Activated CD8-positive, alpha-beta T cell treated with anti-CD3 and anti-CD28 coated beads, Interleukin-2, amount 10 ng/mL, durations not matched to agents 7 days and 5 days (primary cell): ENCODE measurements at places on chromosomes 5 and 9. TPM values are rescaled to one million over a fixed set of nuclear protein-coding genes. Genes with fewer than 3 reads are reported as not detected.

GRCh38 chr5:161001604-161002003, 149.6 kb upstream of the ATP10B start:
- H3K27ac ChIP-seq: no peak overlapping the region
- H3K36me3 ChIP-seq: no peaks in the 10 kb centered on the region
- DNase-seq: no peak
- H3K4me1 ChIP-seq: no peaks in the 10 kb centered on the region
- H3K27me3 ChIP-seq: no peaks in the 10 kb centered on the region
- H3K4me3 ChIP-seq: no peak overlapping the region

GRCh38 chr5:133902511-133903118, 65.8 kb downstream of the C5orf15 start:
- no peaks in the 10 kb centered on the region for H3K36me3 ChIP-seq
- no peak for DNase-seq
- no peak overlapping the region for H3K4me3 ChIP-seq
- no peak overlapping the region for H3K27ac ChIP-seq

DNA sequence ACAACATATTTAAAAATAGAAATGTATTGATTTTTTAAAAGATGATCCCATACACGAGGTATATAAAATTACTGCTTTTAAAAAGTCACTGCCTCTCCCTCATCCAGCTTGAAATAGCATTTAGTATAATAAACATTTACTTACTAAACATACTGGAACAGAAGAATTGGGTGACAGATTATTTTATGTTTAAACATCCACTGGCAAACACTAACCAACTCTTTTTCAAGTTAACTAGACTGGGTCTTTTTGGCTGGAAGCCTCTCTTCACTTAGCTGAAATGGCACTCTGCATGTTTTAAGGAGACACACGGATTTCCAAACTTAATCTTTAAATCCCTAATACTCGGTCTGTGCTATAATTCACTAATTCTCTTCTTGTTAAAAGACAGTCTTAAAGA, 19.0 kb downstream of the CTXN3 start:
- no peaks in the 10 kb centered on the region for H3K36me3 ChIP-seq
- H3K4me3 ChIP-seq: no peak overlapping the region
- no peak overlapping the region for H3K27ac ChIP-seq
- peaks cover 3% of the 10 kb centered on the region for H3K27me3 ChIP-seq
- no peaks in the 10 kb centered on the region for H3K4me1 ChIP-seq

DNA sequence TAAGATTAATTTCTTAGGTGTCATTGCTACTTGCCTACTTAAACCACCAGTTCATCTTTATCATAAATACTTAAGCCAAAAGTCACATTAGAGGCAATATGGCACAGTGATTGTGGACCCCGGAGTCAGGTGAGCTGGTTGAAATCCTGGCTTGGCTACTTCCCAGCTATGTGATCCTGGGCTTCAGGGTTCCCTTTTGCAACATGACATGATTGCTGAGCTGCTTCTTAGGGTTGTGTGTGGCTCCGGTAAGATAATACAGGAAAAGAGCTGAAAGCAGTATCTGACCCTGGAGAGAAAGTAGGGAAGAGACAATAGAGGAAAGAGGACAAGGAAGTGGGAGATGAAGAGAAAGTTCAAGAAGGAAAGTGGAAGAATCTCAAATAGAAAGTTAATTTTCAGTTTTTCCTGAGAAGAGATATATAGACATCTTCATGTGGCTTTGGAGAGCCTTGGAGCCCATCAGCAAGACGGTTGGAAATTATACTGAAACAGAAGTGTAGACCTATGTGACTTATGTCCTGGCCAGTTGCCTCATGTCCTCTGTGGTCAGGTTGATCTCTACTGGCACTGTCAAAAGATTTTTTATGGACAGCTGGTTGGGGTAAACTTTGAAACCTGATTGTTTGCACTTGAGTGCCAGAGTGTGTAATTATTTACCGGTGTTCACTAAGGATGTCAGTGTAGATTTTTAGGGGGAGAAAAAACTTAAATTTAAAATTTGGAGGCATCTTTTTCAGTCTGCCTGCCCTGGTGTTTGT, 93.2 kb downstream of the GHR start:
- no peak for DNase-seq
- peaks cover 6% of the 10 kb centered on the region for H3K27me3 ChIP-seq
- no peaks in the 10 kb centered on the region for H3K36me3 ChIP-seq
- H3K27ac ChIP-seq: no peak overlapping the region

GRCh38 chr5:133809801-133810200, 158.6 kb downstream of the C5orf15 start:
- H3K27me3 ChIP-seq: peaks cover 28% of the 10 kb centered on the region
- H3K27ac ChIP-seq: no peak overlapping the region
- H3K4me1 ChIP-seq: peaks cover 9% of the 10 kb centered on the region
- H3K4me3 ChIP-seq: no peak overlapping the region
- H3K36me3 ChIP-seq: no peaks in the 10 kb centered on the region

- DNase-seq: peak; percentile 83
- no peak overlapping the region for H3K27ac ChIP-seq
- peaks cover 2% of the 10 kb centered on the region for H3K36me3 ChIP-seq
- H3K4me3 ChIP-seq: no peak overlapping the region
Observed at GRCh38 chr9:14353222-14354056, 39.5 kb upstream of the NFIB start.

DNA sequence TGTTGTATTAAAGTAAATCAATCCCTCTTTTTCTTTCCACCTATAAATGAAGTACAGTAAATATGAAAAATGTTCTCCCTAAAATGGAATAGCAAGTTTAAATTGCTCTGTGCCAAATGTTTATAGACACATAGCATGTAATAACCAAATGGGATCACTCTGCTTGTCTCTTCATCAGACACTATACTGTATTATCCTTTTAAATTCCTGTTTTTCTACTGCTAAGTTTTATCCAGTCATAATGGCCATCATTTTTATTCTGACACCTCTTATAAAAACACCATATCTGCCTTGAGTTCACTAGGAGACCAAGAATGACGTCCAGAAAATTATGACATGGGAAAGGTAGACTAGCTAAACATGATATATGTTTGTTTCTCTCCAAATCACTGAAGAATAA, 252.8 kb downstream of the CAAP1 start:
- DNase-seq: no peak
- no peaks in the 10 kb centered on the region for H3K27me3 ChIP-seq
- H3K36me3 ChIP-seq: no peaks in the 10 kb centered on the region

Gene MARCHF6
- 72.2 TPM for total RNA-seq

DNA sequence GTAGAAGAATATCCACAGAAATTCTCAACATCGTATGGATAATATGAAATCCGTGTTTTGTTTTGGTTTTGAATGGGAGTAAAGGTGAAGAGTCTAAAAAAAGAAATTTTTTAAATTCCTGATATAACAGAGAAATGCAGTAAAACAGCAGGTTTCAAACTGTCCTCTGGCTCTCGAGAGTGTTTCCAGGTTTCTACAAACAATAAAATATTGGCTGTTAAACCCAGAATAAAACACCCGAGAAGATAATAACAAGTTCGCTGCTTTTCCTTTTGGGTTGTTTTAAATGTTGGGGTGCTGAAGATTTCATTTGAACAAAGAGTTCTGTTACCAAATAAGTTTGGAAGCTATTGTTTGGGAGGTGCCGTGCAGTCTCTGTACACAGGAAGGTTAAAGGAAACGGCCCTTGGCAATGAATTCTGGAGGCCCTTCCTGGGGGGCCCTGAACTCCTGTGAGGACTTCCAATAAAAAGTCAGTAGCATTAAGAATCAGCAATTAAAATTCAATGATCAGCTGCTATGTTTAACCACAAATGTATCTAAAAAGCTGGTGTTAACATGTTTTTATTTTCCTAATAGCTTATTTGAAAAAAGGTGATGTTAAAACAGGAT, 215.8 kb downstream of the TSSK1B start:
- no peak for DNase-seq
- H3K36me3 ChIP-seq: no peaks in the 10 kb centered on the region
- H3K27ac ChIP-seq: no peak overlapping the region
- H3K4me3 ChIP-seq: no peak overlapping the region
- H3K27me3 ChIP-seq: no peaks in the 10 kb centered on the region

DNA sequence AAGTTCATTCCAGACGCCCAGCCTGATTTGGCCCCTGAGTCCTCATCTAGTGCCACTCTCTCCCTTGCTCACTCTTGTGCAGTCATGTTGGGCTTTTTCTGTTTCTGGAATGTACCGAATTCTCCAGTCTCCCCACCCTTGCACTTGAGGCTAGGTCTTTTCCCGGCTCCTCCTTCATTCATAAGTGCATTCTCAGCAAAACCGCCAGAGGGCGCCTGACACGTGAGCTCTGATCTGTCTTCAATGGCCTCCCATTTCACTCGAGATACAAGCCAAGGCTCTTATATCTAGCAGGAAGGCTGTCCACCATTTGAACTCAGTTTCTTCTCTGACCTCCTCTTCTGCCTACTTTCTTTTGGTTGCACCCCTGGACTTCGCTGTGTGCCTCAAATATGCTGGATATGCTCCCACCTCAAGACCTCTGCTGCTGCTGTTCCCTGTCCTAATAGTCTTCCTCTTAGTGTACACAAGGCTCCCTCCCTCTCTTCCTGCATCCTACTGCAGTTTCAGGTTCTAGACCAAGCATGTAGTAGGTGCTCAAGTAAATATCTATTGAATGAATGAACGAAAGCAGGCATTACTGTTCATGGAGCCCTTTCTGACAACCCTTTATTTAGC, 568.1 kb upstream of the WWC1 start:
- no peak overlapping the region for H3K27ac ChIP-seq
- no peaks in the 10 kb centered on the region for H3K4me1 ChIP-seq
- no peaks in the 10 kb centered on the region for H3K36me3 ChIP-seq
- H3K27me3 ChIP-seq: no peaks in the 10 kb centered on the region

Gene IL9
- total RNA-seq: not detected

DNA sequence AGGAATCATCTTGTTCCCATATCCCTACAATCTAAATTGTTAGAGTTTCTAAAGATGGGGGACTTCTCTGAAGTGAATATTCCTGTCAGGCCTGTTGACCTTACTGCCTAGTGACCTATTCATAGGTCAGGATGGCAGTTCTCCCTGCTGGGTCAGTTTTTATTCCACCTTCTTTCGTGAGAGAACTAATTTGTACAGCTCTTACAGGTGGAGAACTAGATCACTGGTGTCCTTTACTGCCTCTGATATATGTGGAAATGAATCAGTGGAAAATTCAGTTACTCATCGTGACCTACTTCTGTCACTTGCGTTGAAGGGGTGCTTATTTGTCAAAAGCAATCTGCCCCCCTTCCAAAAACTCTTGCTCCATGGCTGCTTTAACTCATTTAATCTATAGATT, 164.9 kb downstream of the CD180 start:
- no peak for DNase-seq
- H3K4me1 ChIP-seq: peaks cover 14% of the 10 kb centered on the region
- H3K27ac ChIP-seq: no peak overlapping the region
- H3K36me3 ChIP-seq: peaks cover 4% of the 10 kb centered on the region
- no peaks in the 10 kb centered on the region for H3K27me3 ChIP-seq

- no peaks in the 10 kb centered on the region for H3K36me3 ChIP-seq
- H3K27me3 ChIP-seq: peaks cover 2% of the 10 kb centered on the region
- DNase-seq: peak; percentile 37
- H3K27ac ChIP-seq: peak overlapping the region; percentile 68
- H3K4me3 ChIP-seq: no peak overlapping the region
Observed at GRCh38 chr9:120974921-120975320, 48.3 kb upstream of the TRAF1 start.

DNA sequence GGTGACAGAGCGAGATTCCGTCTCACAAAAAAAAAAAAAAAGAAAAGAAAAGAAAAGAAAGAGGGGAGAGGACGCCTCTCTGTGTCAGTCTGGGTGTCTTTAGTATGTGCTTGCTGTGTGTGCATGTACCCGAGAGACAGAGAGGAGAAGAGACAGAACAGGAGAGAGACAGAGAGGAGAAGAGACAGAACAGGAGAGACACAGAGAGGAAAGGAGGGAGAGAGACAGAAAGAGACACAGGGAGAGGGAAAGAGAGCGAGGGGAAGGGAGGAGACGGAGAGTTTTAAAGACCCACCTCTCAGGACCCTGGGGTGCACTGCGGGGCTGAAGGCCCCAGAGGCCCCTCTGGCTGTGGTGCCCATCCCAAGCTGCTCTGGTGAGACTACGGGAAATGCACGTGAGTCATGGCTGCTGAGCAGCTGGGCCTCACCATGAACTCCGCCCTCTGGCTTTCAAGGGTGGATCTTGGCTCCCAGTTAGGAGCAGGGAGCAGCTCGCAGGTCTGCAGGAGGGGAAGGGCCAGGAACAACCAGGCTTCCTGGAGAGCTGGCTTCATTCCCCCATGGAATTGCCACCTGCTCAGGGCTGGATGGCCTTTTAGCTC, 7.9 kb downstream of the SLC6A3 start:
- H3K36me3 ChIP-seq: no peaks in the 10 kb centered on the region
- no peak for DNase-seq
- H3K27me3 ChIP-seq: peaks cover 7% of the 10 kb centered on the region
- H3K4me3 ChIP-seq: no peak overlapping the region

Gene AGGF1
- total RNA-seq: 27.2 TPM

- peaks cover 4% of the 10 kb centered on the region for H3K36me3 ChIP-seq
- H3K4me1 ChIP-seq: peaks cover 3% of the 10 kb centered on the region
- no peak for DNase-seq
- H3K27ac ChIP-seq: no peak overlapping the region
Observed at GRCh38 chr5:52893105-52893504, 96.0 kb upstream of the ITGA2 start.

Gene STC2
- 16.6 TPM for total RNA-seq

GRCh38 chr5:10278658-10279279, 28.7 kb downstream of the CCT5 start:
- H3K4me1 ChIP-seq: peaks cover 12% of the 10 kb centered on the region
- H3K36me3 ChIP-seq: no peaks in the 10 kb centered on the region
- no peak overlapping the region for H3K27ac ChIP-seq

GRCh38 chr9:135053133-135053532, 34.3 kb upstream of the OLFM1 start:
- no peak overlapping the region for H3K27ac ChIP-seq
- H3K27me3 ChIP-seq: peaks cover 2% of the 10 kb centered on the region
- H3K36me3 ChIP-seq: no peaks in the 10 kb centered on the region
- H3K4me3 ChIP-seq: no peak overlapping the region

GRCh38 chr9:127767410-127767809, 11.1 kb downstream of the SH2D3C start:
- H3K27ac ChIP-seq: peak overlapping the region; percentile 84
- H3K36me3 ChIP-seq: peaks cover 87% of the 10 kb centered on the region
- H3K4me1 ChIP-seq: peaks cover 92% of the 10 kb centered on the region
- H3K27me3 ChIP-seq: no peaks in the 10 kb centered on the region

DNA sequence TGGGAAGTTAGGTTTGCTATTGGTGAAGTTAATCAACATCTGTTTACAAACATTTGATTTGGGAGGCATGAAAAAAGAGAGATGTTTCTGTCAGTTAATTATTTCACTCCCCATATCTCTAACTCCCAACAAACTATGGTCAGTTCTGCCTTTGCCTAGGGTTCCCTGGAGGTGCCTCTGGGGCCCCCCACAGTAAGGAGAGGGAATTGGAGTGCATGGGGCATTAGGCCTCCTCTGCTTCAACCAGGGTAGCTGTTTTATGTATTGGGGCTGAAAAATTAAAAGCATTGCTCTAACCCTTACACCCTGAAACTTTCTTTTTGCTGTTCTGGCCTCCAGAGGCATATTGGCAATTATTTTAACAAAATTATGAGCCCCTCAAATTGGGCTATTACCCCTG, 32.3 kb downstream of the RUSC2 start:
- no peak overlapping the region for H3K27ac ChIP-seq
- no peaks in the 10 kb centered on the region for H3K36me3 ChIP-seq
- H3K4me3 ChIP-seq: no peak overlapping the region
- no peaks in the 10 kb centered on the region for H3K4me1 ChIP-seq

Gene CSF1R
- not detected for total RNA-seq
